HL-60 (cell line): ENCODE measurements at places on chromosomes 2 and 18.

- peak; percentile 3 for DNase-seq
Measured at GRCh38 chr2:217900010-217900779, 102.6 kb downstream of the TNS1 start.

DNA sequence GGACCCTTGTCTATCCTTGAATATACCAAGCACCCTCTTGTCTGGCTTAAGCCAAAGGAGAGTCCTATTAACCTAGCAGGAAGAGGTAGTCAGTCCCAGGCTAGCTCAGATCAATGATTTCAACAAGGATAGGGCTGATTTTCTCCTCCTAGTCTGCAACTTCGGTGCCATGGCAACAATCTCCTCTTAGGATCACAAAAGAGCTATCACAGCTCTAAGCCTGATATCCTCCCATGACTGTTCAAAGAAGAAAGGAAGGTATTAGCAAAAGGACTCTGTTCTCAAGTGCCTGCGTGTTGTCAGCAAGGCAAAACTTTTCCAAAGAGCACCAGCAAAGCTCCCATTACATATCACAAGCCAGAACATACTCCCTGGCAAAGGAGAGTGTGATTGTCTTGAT, 58.7 kb upstream of the DDX18 start:
- DNase-seq: no peak

DNA sequence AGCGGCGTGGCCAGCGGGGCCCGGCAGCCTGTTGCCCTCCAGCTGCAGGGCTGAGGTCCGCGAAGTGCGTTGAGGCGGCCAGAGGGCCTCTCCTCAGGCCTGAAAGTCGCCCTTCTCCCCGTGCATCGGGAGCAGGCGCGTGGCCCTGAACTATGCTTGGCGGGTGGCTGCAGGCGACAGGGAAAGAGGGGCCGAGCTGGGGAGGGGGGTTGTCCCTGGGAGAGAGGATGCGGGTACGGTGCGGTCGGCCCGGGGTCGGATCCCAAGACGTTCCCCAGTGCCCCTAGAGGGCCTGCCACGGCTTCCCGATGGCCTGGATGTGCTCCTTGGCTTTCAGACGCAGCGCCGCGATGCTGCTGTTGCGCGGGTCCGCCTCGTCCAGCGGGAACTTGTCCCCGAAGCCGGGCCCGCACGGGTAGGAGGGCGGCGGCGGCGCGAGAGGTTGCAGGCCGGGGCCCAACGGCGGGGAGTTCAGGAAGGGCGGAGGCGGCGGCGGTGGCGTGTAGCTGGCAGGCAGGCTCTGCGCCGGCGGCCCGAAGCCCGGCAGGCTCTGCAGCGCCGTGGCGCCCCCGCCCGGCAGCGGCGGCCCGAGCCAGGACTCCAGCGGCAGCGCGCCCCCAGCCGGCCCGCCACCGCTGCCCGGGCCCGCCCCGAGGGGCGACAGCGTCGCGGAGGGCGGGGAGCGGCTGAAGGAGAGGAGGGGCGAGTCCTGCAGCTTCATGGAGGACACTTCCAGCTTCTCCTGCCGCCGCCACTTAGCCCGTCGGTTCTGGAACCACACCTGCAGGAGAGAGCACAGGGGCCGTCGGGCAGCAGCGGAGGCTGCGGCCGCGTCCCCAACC, 4.3 kb downstream of the RAX start:
- DNase-seq: no peak

- no peak for DNase-seq
Measured at GRCh38 chr2:238225911-238226697, 13.7 kb downstream of the HES6 start.

- DNase-seq: no peak
Measured at GRCh38 chr2:43758739-43759138, 15.1 kb upstream of the DYNC2LI1 start.

DNA sequence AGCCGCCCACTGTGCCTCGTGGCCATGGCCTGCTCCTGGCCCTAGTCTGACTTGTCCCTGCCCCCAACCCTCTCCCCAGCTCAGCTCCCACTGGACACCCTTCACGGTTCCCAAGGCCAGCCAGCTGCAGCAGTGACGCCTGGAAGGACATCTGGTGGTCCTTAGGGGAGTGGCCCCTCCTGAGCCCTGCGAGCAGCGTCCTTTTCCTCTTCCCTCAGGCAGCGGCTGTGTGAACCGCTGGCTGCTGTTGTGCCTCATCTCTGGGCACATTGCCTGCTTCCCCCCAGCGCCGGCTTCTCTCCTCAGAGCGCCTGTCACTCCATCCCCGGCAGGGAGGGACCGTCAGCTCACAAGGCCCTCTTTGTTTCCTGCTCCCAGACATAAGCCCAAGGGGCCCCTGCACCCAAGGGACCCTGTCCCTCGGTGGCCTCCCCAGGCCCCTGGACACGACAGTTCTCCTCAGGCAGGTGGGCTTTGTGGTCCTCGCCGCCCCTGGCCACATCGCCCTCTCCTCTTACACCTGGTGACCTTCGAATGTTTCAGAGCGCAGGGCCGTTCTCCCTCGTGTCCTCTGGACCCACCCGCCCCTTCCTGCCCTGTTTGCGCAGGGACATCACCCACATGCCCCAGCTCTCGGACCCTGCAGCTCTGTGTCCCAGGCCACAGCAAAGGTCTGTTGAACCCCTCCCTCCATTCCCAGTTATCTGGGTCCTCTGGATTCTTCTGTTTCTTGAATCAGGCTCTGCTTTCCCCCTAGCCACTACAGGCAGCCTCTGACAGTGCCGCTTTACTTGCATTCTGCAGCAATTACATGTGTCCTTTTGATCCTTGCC, 35.8 kb downstream of the ANO7 start:
- no peak for DNase-seq

DNA sequence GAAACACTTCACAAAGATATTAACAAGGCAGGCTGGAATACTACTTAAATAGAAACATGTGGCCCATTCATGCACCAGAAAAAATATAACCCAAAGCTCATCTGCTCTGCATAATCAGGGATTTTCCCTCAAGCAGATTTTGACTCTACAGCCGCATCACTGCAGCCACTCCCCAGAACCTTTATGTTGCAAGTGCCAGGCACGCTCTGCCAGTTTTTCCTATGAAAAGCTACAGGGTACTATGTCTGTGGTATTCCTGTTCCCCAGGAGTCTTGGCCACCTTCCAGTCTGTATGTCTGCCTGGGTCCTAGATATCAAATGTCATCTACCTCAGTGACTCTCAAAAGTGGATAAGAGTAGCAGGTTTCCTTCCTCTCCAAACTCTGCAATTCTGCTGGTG, 3.8 kb downstream of the COA5 start:
- no peak for DNase-seq

DNA sequence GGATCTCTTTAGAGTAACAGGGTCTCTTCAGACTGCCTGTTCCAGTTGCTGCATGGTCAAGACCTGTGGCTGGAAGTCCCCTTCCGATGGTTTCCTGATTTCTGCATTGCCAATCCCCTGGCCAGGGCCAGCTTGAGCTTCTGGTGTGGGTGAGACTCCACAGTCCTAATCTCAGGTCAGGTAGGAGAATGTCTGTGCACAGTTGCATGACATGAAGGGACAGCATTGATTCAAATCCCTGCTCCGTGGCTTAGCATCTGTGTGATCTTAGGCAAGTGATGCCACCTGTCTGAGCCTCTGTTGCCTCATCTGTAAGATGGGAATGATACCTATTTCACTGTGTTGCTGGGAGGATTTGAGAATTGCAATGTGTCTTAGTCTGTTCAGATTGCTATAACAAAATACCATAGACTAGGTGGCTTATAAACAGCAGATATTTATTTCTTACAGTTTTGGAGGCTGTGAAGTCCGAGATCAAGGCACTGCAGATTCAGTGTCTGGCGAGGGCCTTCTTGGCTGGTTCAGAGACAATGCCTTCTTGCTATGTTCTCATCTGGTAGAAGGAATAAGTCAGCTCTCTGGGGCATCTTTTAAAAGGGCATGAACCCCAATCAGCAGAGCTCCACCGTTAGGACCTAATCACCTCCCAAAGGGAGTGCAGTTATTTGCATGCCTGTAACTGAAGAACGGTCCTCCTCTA, 66.2 kb downstream of the ATOH8 start:
- DNase-seq: no peak

GRCh38 chr2:233901884-233902283, 15.3 kb upstream of the TRPM8 start:
- no peak for DNase-seq

- no peak for DNase-seq
Measured at GRCh38 chr18:63120620-63121019, 198.9 kb downstream of the BCL2 start.

GRCh38 chr2:70468878-70469277, 84.7 kb downstream of the TGFA start:
- DNase-seq: no peak

DNA sequence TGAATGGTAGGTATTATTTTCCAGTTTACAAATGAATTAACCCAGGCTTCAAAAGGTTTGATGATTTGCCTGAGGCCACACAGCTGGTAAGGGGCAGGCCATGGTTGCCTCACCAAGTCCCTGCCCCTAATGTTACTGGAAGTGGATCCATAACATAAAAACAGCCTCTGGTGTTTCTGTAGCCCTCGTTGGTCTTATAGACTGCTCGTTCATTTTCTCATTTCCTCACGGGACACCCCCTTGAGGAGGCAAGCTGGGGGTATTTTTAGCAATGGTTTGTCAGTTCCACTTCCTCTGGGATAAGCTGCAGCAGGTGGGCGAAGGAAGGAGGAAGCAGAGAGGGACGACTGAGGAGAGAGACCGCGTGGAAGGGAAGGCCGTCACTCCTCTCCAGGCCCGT, 32.9 kb upstream of the NDUFV2 start:
- DNase-seq: no peak

DNA sequence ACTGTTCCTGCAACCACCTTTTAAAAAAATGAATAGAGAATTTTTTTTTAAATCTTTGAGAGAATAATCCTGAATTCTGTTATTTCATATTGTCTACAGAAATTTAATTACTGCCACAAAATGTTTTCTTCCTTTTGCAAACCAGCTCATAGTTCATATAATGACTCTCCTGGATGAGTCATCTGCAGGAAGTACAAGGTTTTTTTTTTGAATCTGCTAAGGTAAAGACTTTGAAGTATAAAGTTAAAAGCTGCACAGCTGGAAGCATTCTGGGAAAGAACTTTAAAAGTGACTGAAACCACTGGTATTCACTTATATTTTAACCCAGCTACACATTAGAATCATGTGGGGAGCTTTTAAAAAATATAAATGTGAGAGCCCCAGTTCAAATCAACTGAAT, 25.4 kb downstream of the SESTD1 start:
- no peak for DNase-seq

- DNase-seq: no peak
Measured at GRCh38 chr2:176128982-176129796, at the start of gene HOXD8. TSS of gene HOXD8 (plus strand) at chr2:176129705. CDS start at chr2:176130367, 662 bp downstream.

- DNase-seq: no peak
Measured at GRCh38 chr2:66463206-66463755, 28.4 kb downstream of the MEIS1 start.

DNA sequence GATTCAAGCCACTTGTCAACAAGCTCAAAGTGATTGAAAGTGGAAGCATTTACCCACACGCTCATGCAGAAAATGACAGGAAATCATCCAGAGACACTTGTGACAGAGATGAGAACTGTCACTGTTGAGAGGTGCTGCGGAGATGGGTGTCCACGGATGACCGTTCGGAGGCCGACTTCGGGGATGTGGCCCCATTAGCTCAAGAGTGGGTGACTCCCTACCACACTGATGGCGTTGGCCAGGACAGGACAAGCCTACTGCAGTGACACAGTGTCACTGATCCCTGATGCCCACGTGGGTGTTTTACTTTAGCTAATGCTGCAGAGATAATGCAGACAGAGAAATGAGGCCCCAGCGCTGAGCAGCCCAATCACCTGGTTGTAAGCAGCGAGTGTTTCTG, 81.5 kb upstream of the YWHAQ start:
- DNase-seq: no peak

GRCh38 chr2:224041554-224041953, 2.5 kb upstream of the SERPINE2 start:
- no peak for DNase-seq

DNA sequence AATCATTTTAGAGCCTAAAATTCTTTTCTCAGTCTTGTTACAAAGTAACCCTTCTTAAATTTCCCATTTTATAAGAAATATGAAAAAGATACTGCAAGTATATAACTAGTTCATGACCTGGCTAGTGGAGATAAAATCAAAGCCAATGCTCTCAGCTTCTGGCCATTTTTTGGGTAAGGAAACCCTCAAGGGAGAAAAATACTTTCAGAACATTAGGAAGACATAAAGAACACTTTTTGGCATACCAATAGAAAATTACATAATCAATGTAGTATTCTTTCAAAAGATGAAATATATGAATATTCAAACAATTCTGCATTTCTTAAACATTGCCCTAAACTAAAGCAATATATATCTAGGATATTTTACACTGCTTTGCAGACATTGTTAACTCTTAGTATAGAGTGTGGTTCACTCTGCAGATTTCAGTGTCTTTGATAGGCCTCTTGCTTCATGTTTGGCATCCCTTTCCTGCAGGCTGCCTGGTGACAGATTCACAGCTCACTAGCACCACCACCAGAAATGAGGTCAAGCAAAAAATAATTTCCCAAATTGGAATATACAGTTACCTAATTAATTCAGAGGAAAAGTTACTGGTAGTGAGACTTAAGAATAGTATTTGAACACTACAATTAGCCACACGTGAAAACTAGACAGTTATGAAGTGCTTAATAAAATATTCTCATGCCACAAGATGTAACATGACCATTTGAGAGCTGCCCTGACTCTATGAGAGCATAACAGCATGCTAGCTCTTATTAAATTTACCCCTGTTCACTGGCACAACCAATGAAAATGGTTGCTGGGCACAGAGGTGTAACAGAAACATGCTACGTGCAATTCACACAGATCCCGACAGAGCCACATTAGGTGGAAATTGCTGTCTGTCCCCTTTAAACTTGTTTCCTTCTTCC, 36.0 kb downstream of the PAIP2B start:
- DNase-seq: peak; percentile 12

GRCh38 chr2:209525834-209526281, 102.0 kb downstream of the MAP2 start:
- peak; percentile 26 for DNase-seq

DNA sequence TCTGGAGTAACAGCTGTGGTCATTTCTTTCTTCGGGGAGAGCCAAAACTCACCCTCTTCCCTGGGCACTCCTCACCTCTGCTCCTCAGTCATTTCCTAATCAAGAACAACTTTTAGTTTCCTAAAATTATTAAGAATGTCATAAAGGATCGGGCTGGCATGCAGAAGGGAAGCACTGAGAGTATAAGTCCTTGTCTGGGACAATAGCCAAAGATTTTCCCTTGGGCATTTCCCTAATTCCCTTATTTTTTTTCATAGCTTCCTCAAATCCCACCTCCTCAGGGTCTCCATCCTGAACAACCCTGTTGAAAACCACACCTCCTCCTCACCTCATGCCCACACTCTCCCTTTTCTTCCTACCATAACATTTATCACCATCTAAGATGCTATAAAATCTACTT, 115.0 kb downstream of the MREG start:
- no peak for DNase-seq

DNA sequence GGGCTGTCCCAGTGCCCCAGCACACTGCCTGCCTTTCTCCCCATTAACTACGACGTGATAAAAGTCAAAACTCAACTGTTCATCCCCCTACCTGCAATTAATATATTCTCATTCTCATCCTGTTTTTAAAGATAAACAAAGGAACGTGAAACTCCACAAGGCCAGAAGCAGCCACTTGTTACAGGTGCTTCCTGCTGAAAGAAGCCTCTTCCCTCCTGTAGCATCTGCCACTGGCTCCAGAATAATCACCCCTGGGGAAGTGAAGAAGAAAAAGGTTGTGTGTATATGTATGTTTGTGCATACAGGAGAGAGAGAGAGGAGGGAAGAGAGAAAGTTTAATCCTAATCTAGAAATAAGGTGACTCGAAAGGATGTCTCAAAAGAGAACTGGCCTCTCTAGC, 27.1 kb downstream of the KIAA2012 start:
- DNase-seq: no peak

GRCh38 chr18:21851327-21851961, 110.9 kb downstream of the MIB1 start:
- DNase-seq: no peak
